ENCODE measurements at places on chromosomes 2 and 18.

GRCh38 chr2:216371721-216372702 is at the start of gene MARCHF4:
MARCHF4 (minus strand) TSS chr2:216372483; CDS start chr2:216370260, 2,223 bp downstream.
- DNase-seq = peak; percentile 68

DNA sequence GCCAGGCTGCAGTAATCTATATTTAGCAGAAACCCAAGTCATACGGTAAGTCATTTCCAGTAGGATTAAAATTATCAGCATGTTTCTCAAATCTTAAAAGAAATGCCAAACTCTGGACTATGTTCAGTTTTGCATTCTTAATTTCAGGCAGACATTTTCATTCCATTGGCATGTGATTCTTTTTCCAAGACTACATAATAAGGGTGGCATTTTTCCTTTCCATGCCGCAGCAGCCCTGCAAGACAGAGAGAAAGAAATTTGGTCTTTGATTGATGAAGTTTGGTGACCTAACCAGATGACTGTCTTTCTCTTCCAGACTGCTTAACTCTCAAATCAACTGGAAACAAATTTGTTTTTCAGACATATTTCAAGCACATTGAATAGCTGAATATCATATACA is 118.1 kb downstream of the FHOD3 start:
- no peak for DNase-seq

DNA sequence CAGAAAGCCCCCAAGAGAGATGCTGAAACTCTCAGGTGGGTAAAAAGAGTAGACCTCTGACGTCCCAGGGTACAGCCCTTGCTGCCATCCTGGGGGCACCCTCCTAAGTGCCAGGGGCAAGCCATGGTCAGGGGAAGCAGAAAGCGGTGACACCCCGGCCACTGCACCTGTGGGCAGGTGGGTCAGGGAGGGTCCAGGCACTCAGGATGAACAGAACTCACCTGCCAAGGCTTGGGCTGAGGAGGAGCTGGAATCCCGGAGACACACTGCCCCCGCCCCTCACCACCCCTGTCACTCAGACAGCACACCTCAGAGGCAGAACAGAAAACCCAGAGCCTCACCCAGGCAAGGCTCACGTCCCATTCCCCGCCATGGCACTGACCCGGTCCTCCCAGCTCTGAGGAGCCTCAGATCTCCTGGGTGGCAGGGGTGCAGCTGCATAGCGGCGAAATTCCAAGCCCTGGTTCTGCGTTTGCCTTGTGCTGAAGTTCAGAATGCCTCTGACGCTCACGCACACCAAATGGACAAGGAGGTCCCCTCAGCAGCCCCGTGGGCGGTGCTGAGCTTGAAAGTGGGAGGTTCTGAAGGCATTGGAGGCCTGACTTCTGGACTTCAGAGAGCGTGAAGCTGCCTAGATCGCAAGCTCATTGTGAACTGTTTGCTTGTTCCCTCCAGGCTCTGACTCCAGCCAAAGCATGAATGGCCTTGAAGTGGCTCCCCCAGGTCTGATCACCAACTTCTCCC is 4.3 kb downstream of the GPR17 start:
- DNase-seq = no peak

- DNase-seq = peak; percentile 8
These were observed 81.2 kb downstream of the ADD2 start for GRCh38 chr2:70686577-70687460.

GRCh38 chr2:12212841-12213597 is 466.6 kb downstream of the LPIN1 start:
- DNase-seq = no peak

DNA sequence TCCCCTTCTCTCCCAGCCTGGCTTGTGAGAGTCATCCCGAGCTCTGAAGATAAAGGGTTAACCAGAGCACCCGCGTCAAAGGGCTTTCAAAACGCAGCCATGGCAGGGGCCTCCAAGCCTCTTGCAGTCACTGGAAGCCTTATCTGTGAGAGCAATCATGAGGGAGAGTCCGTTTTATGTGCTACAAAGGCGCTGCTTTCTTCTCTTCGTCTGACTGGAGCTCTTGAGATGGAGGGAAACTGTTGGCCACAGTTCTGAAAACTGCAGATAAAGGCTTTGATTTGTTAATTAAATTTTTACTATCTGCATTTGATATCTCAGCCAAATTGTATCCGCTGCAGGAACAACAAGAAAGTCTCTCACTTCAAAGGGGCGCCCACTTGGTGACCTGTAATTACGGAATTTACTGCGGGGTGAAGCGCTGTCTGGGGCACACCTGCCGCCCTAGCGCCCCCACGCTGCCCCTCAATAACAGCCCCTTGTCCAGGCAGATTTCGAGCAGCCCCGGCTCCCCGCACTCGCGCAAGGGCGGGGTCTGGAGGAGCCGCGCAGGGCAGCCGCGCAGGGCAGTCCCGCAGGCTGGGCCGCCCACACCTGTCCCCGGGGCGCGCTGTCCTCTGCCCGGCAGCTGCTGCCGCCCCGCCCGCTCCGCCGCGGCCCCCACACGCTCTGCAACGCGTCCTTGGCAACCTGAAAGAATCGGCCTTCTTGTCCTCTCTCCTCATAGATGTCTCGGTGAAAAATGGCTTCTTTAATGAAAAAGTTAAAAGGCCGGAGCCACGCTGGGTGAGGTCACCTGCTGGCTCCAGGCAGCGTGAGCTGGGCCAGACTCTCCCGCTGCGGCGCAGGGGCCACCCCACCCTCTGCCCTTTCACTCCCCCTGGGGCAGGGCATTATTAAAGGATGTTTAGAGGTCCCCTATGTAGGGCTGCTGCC is 217.9 kb downstream of the VAPA start:
- DNase-seq = no peak

GRCh38 chr18:22378672-22379282 is 38.9 kb downstream of the CTAGE1 start:
- no peak for DNase-seq

GRCh38 chr2:177611310-177611886 is 218.8 kb downstream of the AGPS start:
- no peak for DNase-seq

- no peak for DNase-seq
These were observed 135.7 kb upstream of the NFATC1 start for GRCh38 chr18:79260023-79260422.

GRCh38 chr2:120904379-120904778 is 168.7 kb downstream of the GLI2 start:
- DNase-seq = no peak

DNA sequence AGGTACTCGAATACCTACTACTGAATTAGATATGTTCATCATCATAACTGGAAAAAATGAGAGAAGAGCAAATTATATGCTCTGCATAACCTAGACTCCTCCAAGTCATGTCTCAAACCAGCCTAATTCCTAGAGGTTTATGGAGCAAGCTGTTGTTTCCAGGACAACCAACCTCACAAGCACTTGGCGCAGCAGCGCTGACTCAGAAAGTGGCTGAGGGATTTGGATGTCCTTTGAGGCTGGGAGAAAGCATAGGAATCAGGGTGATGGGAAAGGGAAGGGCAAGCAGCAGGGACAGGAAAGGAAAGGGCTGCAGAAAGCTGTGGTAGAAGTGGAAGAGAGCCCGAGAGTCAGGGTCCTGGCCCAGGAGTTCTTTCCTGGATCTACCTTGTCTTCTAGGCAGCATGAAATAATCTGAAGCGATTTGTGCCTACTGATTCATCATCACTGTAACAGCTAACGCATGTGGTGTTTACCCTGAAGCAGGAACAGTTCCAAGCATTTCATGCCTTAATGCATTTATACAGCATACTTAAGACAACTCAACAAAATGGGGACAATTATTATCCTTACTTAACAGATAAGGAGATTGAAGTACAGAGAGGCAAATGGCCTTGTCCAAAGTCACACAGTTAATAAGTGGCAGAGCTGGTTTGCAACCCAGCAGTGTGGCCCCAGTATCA is 3.7 kb downstream of the PLEK start:
- peak; percentile 29 for DNase-seq

DNA sequence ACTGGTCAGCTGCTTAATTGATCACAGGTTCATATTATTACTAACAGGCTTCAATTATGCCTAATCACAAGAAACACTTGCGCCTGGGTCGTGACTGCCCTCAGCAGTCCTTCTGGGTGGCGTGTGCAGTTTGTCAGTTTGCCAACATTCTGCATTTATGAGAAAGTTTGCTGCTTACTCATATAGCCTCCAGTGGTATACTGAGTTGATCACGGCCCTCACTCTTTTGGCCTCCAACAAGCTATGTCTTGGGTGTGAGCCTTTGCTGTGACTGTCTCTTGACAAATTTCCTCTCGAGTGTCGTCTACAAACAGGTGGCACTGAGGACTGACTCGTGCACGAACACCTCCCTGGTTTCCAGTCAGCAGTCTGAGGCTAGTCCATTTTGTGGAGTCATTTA is 27.3 kb downstream of the DCDC2C start:
- DNase-seq = no peak

DNA sequence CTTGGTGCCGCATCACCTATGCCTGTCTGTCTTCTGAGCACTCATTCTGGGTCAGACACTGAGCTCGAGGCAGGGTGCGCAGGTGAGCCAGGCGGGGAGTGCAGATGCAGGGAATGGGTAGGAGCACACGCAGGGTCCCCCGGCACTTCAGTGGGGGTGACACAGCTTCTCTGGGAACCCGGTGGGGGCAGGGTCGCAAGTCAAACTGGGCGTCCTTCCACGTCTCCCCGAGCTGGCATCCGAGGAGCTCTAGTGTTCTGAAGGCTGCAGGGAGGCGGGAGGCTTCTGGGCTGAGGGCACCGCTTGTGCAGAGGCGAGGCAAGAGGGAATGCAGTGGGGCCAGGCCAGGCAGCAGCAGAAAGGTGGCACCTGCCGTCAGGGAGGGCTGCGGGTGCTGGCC is 86.0 kb downstream of the DGKD start:
- no peak for DNase-seq

GRCh38 chr2:109311771-109312170 is 182.8 kb downstream of the SH3RF3 start:
- no peak for DNase-seq

- peak; percentile 99 for DNase-seq
These were observed 222.1 kb downstream of the MTX2 start for GRCh38 chr2:176491172-176491904.

- no peak for DNase-seq
These were observed 147.0 kb upstream of the KLHL14 start for GRCh38 chr18:32919799-32920198.

GRCh38 chr2:182973441-182974352 is 64.6 kb downstream of the NCKAP1 start:
- no peak for DNase-seq

GRCh38 chr2:38230756-38231155 is 146.3 kb downstream of the ATL2 start:
- DNase-seq = no peak

DNA sequence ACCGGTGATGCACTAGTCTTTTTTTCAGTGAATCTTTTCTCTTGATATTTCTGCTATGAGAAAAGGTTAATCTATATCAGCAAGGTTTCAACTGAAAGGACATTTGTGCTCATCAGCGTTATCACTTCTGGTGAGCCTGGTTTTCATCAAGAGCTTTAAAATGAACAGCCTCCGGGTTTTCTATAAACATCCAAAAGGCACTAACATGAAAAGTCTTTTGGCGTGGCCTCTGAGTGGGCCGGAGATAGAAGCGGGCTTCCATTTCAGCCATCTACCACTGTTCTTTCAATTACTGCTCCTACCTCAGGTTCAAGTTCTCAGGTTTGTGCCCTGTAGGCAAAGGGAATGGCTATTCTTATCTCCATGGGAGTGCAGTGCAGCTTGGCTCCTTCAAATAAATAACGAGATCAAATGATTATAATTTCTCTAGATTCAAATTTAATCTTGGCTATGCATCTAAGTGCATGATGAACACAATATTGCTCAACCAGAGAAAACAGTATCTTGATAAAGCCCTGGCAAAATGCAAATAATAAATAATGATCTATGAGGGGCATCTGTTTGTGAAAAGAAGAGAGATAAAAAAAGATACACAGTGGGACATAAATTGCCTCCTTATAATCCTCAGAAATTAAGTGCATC is 314.8 kb downstream of the CDH2 start:
- no peak for DNase-seq

DNA sequence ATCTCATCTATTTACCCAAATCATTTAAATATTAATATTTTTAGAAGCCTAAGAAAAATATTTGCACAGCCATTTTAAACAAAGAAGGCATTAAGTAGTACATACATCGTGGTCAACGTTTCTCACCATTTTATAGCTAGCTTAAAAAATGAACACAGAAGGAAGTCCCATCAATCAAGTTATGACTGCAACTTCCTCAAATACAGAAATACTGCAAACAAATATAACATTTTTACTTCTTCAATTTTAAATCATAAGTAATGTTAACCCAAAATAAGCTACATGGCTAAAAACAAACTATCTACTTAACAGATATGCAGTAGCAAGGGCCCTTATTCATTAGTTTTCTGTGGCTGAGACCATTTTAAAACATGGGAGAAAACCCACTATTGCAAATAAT is 30.6 kb downstream of the ITSN2 start:
- DNase-seq = no peak

DNA sequence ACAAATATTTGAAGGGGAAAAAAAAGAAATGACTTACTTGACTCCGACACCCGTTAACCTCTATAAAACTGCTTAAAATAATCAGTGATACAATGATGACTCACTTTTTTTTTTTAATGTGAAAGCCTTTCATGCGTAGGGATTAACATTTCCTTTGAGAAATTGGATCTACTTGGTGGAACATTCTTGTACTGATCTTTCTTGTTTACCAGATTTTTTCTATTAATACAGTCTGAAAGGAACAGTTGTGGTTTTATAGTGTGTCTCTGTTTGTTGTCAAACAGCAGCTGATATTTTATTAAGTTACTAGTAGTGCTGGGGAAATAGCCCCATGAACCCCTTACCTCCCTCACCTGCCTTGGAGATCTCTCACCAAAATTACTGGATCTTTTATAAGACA is 40.2 kb upstream of the NEB start:
- peak; percentile 33 for DNase-seq

GRCh38 chr2:112021781-112022231 is 33.3 kb upstream of the TMEM87B start:
- DNase-seq = no peak

DNA sequence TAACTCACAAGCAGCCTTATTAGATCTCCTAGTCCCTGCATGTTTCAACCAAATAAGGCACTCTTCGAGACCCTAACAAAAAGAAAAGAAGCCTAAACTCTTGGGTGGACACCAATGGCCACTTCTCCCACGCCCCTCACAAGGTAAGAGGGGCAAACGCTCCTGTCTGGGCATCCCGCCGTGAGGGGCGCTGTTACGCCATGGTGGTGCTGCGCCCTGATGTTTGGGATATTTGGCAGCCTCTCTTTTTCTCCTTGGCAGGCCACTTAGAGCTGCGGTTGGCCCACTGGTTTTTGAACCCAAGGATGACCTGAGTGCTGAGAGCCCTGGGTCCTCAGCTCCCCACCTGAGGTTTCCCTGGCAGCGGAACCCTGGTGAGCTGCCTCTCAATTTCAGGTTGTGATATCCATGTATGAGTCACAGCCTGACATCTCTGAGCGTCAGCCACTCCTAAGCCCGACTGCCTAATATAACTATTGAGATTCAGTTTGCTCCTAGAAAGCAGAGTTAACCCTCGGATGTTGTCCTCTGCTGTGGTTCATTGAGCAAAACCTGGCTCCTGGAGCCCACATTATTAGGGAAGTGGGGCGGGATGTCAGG is 103.3 kb downstream of the COL6A3 start:
- no peak for DNase-seq

DNA sequence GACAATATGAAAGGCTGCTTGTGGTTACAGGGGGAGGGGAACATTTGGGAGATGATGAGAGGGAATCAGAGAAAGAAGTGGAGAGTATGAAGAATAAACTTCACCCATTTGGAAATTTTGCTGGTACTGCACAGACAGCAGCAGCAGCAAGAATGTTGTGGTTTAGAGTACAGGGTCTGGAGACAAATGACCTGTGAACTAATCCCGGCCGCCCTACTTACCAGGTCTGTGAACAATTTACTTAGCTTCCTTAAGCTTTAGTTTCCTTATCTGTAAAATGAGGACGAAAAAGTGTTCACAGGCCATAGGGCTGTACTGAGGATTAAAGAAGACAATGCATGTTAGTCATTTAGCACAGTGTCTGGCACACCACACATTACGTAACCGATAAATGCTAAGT is 685.4 kb upstream of the CELF4 start:
- no peak for DNase-seq
